ENCODE measurements at places on chromosomes 6 and 20. TPM values are rescaled to one million over a fixed set of nuclear protein-coding genes. Genes with fewer than 3 reads are reported as not detected.

MAFB gene
- total RNA-seq = 66.3 TPM

DNA sequence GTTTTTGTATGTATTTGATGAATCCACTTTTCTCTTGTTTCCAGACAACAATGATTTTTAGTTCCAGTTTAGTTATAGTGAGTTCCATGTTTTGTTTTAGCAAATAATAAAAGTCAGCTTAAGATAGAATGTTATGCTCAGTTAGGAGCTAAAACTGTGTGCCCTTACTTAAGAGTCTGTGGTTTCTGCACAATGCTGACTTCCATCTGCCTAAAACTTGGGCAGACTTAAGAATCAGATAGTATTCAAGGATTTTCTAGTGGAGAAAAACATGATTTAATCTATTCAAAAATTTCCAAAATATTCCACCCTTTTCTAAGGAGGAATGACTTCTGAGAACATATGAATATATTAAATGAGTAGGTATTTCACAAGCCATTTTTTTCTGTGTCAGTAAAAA lies 32.8 kb downstream of the LAMA4 start:
- no peak for DNase-seq
- peaks cover 4% of the 10 kb centered on the region for H3K4me1 ChIP-seq
- no peak overlapping the region for H3K27ac ChIP-seq

DNA sequence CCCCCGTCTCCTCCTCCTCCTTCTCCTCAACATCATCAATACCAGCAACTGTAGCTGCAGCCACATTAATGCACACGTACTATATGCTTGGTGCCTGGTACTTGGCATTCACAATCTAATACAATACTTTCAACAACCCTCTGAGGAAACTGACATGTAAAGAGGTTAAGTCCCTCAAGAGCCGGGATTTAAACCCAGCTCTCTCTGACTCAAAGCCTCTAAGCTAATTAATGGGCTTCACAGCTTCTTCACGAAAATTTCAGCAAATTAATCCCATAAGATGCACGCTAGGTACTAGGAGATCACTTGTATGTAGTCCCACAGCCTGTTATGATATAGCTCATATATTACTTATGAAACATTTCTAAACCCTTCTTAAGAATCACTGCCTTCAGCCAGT lies 73.1 kb upstream of the IPCEF1 start:
- H3K4me3 ChIP-seq = no peak overlapping the region
- H3K36me3 ChIP-seq = no peaks in the 10 kb centered on the region

- H3K4me3 ChIP-seq = no peak overlapping the region
- no peaks in the 10 kb centered on the region for H3K27me3 ChIP-seq
- no peaks in the 10 kb centered on the region for H3K4me1 ChIP-seq
These were observed 1.5 kb downstream of the E2F1 start for GRCh38 chr20:33684533-33685327.

DNA sequence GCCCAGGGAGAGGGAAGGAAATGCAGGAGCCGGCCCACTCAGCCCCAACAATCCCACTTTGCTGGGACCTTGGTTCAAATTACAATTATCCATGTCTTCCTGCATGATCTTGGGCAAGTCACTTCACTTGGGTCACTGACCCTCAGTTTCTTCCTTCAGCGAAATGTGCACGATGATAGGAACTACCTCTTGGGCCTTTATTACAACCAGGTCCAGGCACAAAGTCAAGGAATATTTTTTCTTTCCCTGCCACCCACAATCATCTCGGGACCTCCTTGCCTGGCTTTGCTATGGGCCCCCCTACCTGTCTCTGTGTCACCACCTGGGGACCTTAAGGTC lies 358 bp upstream of the PLTP start:
- H3K36me3 ChIP-seq = no peaks in the 10 kb centered on the region
- H3K4me1 ChIP-seq = no peaks in the 10 kb centered on the region
- no peak overlapping the region for H3K27ac ChIP-seq
